ENCODE measurements at places on chromosomes 3 and 15.

GRCh38 chr15:89379251-89379695 is 44.6 kb upstream of the POLG start:
- DNase-seq, result no peak

GRCh38 chr3:186525369-186526255 is 18.6 kb downstream of the CRYGS start:
- DNase-seq, result no peak

- peak; percentile 24 for DNase-seq
These were observed 84.2 kb downstream of the MYO9A start for GRCh38 chr15:72033711-72034110.

- DNase-seq, result peak; percentile 32
These were observed 62.9 kb upstream of the PTX3 start for GRCh38 chr3:157373783-157374182.

DNA sequence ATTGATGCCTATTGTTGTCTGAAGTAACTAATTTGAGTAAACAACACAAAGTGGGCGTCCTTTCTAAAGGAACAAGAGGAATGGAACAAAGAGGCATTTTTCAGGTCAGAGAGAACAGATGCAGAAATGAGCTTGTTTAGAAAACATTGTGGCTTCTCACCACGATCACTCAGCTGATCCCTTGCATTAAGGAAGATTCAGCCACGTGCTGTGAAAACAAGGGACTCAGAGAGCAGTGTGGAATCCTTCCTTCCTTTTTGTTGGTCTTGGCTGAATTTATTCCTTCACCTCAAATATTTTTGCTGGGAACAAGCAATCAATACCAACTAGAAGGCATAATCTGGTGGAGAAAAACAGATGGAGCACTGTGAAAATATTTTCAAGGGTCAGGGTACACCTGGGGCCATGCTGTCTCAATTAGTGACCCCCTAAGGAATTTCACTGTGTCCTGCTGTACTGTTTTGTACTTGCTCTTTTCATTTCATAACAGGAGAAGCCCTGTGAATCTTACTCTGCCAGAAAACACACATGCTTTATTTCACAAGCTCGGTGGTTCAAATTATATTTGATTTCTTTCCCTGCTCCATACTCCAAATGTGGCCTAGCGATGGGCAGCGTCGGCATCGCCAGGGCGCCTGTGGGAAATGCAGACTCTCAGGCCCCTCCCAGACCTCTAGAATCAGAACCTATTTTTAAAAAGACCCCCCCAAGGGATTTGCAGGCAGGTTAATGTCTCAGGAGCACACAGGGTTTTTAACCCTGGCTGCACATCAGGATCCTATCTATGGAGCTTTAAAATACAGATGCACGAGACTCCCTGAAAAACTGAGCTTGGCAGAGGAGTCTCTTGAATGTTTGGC is 11.6 kb upstream of the SLC6A20 start:
- DNase-seq, result no peak

DNA sequence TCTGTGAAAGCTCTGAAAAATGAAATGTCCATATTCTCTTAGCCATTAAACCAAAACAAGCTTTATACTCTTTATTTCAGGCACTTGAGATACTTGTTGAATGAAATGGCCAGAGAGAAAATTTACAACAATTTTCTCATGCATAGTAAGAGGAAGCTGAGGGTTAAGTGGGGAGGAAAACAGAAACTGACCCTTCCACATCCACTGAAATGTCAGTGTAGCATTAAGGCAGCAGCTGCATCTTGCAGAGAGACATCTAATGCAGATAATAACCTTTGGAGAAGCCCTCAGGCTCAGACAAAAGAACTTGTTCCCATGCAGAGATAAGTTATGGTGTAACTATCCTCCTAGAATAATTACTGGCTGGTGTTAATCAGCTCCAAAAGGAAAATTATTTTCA is 34.0 kb downstream of the ZDHHC23 start:
- DNase-seq, result no peak

DNA sequence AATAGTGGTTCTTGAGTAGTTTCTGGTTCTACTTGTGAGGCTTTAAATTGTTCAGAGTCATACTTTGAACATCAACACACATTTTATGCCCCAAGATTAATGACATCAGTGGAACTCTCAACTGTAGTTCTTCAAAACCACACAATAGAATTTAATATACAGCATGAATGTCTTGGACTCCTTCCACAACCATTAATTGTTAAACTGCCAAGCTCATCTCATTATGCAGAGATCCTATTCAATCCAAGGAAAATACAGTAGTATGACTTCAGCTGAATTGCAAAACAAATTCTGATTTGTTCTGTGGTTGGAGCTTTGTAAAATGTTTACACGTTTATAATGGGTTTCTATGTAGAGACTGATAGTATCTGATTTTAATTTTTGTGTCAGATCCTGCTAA is 199.2 kb upstream of the SLC2A2 start:
- DNase-seq, result peak; percentile 6

- no peak for DNase-seq
These were observed 288.0 kb upstream of the CTNNB1 start for GRCh38 chr3:40911264-40911663.

DNA sequence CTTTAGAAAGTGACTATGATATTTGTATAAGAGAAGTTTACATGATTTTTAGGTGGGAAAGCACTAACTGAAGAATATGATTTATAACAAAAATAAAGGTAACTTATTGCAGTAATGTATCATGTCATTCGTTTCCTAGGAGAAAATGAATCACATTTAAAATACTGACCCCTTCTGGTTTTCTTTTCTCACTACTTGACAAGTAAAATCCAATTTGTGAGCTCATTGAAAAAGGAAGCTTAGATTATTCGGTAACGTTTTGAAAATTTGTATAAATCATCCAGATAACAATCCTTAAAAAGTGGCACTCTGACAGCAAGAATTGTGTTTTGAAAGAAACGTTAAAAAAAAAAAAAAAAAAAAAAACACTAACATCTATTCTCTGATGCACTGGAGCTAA is 39.0 kb downstream of the NSUN3 start:
- peak; percentile 45 for DNase-seq

DNA sequence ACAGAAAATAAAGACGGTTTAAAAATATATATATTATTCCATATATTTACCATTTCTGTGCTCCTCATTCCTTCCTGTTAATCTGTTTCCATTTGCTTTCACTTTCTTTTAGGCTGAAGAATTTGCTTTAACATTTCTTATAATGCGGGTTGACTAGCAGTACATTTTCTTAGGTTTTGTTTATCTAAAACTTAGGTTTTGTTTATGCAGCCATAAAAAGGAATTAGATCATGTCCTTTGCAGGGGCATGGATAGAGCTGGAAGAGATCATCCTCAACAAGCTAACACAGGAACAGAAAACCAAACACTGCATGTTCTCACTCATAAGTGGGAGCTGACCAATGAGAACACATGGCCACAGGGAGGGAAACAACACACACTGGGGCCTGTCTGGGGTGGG is 578.1 kb downstream of the FHIT start:
- no peak for DNase-seq

DNA sequence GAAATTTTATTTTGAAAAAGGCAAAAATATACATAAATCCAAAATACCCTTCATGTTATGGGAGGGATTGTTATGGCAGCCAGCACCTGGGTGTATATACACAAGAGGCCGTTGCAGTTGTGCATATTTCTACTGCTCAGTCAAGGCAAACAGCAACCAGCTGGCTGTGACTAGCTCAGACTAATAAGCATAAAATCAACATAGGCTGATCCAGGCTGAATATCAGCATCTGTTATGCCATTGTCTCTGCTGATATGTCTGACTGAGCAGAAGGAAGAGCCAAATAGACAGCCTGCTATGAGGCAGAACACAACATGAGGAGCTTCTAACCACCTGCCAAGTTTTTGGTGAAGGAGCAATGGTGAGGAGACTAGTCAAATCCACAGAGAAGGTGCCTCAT is 457.5 kb upstream of the ALCAM start:
- DNase-seq, result peak; percentile 65

- peak; percentile 33 for DNase-seq
These were observed 61.6 kb downstream of the ULK4 start for GRCh38 chr3:41900265-41900664.

DNA sequence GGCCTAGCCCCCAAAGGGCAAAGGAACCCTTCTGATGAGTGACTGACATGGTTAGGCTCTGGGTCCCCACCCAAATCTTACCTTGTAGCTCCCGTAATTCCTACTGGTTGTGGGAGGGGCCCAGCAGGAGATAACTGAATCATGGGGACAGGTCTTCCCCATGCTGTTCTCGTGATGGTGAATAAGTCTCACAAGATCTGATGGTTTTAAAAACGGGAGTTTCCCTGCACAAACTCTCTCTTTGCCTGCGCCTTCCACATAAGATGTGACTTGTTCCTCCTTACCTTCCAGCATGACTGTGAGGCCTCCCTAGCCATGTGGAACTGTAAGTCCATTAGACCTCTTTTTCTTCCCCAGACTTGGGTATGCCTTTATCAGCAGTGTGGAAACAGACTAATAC is 16.9 kb downstream of the TKT start:
- no peak for DNase-seq

All from GM23248 (cell line).